ENCODE measurements at places on chromosomes 1 and 21. TPM values are rescaled to one million over a fixed set of nuclear protein-coding genes. Genes with fewer than 3 reads are reported as not detected.

USP25 gene
- 59.3 TPM for total RNA-seq

IGSF9 gene
- 13.8 TPM for total RNA-seq

NBPF1 gene
- total RNA-seq, result 61.9 TPM

BTBD8 gene
- total RNA-seq, result 6.6 TPM

SPRR2B gene
- not detected for total RNA-seq

KCNE1 gene
- 2.3 TPM for total RNA-seq

FCRL1 gene
- total RNA-seq, result 0.21 TPM

FCRL6 gene
- 0.49 TPM for total RNA-seq

DNA sequence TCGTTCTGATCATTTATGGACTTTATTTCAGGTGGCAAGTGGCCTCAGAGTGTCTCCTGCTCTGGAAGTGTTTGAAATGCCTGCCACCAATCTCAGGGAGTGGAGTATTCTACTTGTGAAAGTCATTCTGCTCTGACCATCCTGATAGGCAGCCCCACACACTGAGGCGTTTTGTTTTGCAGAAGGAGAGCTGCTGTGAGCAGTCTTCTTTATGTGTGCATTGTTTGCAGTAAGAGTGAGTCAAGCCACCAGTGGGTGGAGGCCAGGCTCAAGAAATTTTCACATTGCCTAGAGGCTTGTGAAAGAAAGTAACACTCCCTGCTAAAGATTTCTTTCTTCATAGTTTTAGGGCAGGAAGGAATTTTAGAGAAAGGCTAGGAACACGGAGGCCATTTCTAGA is 204.4 kb downstream of the SLC35F3 start:
- DNase-seq, result no peak

DNA sequence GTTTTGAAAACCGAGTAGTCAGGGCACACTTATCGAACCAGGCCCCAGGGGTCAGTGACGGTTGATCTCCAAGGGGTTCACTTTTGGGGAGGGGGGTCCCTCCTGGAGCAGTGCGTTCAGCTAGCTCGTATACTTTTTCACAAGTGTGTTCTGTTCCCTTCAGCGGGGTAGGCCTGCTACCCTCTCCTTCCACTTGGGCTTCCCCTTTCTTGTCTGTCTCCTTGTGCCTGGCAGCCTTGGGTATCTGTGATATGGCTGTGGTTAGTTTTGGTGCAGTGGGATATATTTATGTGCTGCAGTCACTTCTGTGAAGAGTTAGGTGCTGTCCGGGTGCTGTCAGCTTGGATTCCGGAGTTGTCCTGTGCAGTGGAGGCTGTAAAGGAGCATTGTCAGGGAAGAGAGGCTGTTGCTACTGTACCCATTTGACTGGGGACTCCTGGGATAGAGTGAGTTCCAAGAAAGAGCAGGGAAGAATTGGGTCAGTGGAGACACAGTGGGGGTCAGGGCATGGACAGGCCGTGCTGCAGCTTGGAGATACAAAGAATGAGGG is 29.7 kb downstream of the ADARB1 start:
- no peak for DNase-seq

- no peak for DNase-seq
Measured at GRCh38 chr1:27967884-27968466, 8.2 kb downstream of the XKR8 start.

DNA sequence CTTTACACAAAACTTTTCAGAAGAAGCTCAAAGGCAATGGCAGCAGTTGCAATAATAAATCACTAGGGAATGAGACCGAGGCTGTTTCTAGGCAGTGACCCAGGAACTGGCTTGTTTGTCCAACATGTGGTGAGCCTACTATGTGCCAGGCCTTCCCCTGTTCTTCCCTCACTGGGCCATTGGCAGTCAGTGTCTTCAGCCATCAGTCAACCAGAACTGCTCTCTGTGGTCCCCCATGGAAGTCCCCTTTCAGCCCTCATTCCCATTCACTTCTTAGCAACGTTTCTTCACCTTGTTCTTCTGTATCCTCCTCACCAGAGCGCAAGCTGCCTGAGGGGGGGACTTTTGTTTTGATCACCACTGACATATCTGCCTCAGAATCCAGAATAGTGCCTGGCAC is 274.1 kb downstream of the RRAGC start:
- DNase-seq, result no peak

- no peak for DNase-seq
Measured at GRCh38 chr1:20972855-20973254, 185.7 kb upstream of the HP1BP3 start.

GRCh38 chr1:33363470-33363861 is 42.6 kb upstream of the A3GALT2 start:
- DNase-seq, result no peak

DNA sequence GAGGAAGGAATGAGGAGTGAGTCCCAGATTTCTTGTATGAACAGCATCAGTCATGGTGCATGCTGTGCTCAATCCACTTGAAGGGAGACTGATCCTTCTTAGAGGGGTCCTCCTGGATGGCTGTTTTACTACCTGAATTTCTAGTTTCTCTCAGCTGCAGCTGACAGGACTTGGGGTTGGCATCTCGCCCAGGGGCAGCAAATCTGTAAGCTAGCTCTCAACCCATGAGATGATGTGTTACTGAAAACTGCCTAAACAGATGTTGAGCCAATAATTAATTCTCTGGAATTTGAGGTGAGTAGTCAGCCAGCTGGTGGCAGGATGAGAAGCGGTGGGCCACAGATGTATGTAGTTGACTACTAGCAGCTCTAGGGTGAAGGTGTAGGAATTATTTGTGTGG is 19.6 kb downstream of the BACH1 start:
- no peak for DNase-seq

GRCh38 chr1:30125021-30125820 is 598.2 kb downstream of the MATN1 start:
- DNase-seq, result no peak

- no peak for DNase-seq
Measured at GRCh38 chr1:7550261-7550865, 220.7 kb upstream of the VAMP3 start.
